ENCODE measurements at places on chromosomes 6 and 20.

GRCh38 chr20:23121751-23122320, 35.7 kb upstream of the CD93 start:
- no peak for DNase-seq

GRCh38 chr6:106082735-106083398, 3.3 kb upstream of the PRDM1 start:
- DNase-seq = no peak

GRCh38 chr20:43432498-43432897, 25.2 kb upstream of the SRSF6 start:
- DNase-seq = no peak

- no peak for DNase-seq
Measured at GRCh38 chr6:157880534-157880933, 57.5 kb downstream of the SNX9 start.

DNA sequence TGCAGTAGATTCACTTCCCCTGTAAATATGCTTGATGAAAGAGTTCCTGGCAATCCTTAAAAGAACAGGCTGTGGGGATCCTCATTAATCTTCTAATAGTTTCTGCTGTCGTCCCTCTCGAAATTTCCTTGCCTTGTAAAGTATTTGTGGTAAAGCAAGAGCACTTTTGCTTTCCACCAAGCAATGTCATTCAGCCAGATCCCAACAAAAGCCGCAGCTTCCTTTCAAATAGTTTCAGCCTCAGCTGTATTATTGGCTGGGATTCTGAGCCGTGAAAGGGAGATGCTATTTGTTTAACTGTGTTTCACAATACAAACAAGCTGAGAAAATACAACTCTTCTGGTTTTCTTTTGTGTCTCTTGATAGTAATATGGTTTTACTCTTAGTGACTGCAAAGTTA, 48.9 kb upstream of the EPHA7 start:
- no peak for DNase-seq
